EL (cell line): ENCODE measurements at places on chromosomes 3 and 15.

GRCh38 chr3:53190659-53191058, 29.6 kb downstream of the PRKCD start:
- no peak for DNase-seq

- DNase-seq = no peak
Measured at GRCh38 chr15:78420220-78420619, 17.8 kb upstream of the IREB2 start.

GRCh38 chr3:23542079-23542478, 263.7 kb upstream of the UBE2E1 start:
- no peak for DNase-seq

DNA sequence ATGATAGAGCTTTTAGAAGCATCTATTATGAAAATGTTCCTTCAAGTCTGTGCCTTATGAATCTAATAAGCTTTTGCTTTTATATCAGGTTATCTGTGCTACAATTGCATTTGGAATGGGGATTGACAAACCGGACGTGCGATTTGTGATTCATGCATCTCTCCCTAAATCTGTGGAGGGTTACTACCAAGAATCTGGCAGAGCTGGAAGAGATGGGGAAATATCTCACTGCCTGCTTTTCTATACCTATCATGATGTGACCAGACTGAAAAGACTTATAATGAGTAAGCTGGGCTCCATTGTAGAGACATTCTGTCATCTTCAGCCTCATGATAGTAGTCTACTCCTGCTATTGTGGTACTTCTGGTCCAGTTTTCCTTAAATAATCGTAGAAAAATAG, 73.4 kb downstream of the BLM start:
- DNase-seq = no peak

DNA sequence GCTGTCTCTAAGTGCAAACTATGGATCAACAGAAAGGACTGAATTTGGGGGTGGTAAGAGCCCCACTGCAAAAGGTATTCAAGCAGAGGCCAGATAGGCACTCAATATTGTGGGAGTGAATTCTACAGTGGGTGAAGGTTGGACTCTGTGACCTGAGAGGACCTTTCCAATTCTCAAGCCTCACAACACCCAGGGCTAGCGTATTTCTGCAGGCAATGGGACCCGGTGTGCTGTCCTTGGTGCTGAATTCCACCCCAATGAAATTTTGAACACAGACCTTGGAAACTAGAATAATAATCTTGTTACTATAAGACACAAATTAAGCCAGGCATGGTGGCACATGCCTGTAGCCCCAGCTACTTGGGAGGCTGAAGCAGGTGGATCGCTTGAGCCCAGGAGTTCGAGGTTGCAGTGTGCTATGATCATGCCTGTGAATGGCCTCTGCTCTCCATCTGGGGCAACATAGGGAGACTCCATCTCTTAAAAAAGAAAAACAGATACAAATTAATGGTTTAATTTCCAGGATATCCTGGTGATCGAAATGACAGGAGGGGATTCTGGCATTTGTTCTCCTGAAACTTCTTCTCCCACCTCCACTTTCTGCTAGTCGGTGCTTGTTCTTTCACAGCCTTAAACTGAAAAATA, 135.4 kb downstream of the RAB11A start:
- DNase-seq = peak; percentile 18

GRCh38 chr15:78739206-78739605, 72.1 kb downstream of the ADAMTS7 start:
- DNase-seq = no peak

- DNase-seq = no peak
Measured at GRCh38 chr3:194447161-194447560, 39.6 kb downstream of the ATP13A3 start.

DNA sequence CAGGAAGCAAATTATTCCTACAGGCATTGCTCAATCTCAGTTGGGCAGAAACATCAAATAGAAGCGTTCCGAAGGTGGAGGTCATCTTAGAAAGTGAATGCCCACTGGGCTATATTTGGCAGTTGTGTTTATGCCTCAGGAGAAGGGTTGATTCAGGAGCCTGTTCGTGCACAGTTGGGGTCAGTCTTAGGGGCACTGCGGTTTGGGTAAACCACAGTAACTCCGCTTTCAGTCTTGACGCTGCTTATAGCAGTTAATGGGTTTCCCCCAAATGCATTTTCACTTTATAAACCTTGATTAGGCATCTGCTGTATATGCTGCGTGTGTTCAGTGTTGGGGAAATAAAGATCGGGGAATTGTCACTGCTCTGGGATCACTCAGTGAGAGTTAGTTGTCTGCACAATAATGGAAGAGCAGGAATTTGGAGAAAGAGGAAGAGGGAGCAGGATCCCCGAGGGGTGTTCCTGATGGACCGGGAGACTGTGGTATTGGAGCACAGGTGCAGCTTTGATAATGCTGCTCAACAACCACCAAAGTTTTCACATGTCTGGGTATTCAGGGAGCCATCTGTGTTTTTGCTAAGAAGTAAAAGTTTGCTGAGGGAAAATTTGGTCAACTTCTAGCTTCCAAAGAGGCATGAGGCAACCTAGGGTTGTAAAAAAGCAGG, 124.3 kb upstream of the EIF1B start:
- no peak for DNase-seq

- DNase-seq = no peak
Measured at GRCh38 chr3:129602309-129602708, 4.2 kb downstream of the PLXND1 start.

- no peak for DNase-seq
Measured at GRCh38 chr15:61087573-61087972, 141.5 kb downstream of the RORA start.

DNA sequence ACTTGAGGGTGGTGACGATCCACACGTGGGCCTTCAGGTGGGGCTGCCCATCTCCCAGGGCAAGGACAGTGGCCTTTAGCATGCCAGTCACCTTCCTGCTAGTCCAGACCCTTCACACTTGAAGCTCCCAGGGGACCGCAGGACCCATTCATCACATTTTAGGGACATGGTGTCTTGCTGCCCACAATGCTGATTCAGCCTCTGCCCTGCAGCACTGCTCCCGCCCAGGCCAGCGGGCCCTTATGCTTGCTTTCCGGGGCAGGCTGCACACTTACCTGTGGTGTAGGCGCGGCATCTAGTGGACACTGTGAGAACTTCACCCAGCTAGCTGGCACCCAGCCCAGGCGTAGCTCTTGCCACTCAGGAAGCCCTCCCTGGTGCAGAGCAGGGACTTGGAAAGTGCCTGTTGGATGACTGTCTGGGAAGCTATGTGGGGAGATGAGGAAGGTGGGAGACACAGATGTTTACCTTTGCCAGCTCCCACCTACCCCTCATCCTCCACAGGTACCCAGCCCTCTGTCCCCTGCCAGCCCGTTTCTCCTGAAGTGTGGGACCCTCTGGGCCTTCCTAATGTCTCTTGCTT, 26.3 kb upstream of the NR2C2 start:
- DNase-seq = peak; percentile 87

GRCh38 chr3:55453886-55454496, 33.1 kb downstream of the WNT5A start:
- DNase-seq = no peak

- no peak for DNase-seq
Measured at GRCh38 chr3:193951859-193952258, 184.1 kb upstream of the HES1 start.

DNA sequence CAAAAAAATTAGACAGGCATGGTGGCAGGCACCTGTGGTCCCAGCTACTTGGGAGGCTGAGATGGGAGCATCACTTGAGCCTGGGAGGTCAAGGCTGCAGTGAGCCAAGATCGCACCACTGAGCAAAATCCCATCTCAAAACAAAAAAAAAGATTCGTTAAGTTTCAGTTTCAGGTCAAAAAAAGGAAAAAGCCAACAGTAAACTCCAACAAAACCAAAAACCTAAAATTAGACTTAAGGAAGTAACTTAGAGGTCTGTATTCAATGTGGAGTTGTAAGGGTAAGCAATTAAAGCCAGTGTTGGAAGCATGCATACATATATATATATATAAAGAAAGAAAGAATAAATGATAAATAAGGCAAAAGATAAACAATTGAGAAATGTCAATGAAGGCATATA, 11.8 kb downstream of the KPNA1 start:
- no peak for DNase-seq

GRCh38 chr3:34683851-34684250, 885.4 kb downstream of the PDCD6IP start:
- DNase-seq = peak; percentile 2

- DNase-seq = no peak
Measured at GRCh38 chr15:61025781-61026180, 203.3 kb downstream of the RORA start.

- peak; percentile 55 for DNase-seq
Measured at GRCh38 chr3:181700168-181701087, 11.3 kb upstream of the SOX2 start.
